ENCODE measurements at places on chromosomes 12 and 14. TPM values are rescaled to one million over a fixed set of nuclear protein-coding genes. Genes with fewer than 3 reads are reported as not detected.

The SMOC1 gene
- total RNA-seq, result 0.20 TPM

The PDE3A gene
- 9.2 TPM for total RNA-seq

The MYRFL gene
- total RNA-seq, result 0.58 TPM

The PZP gene
- total RNA-seq, result 1.4 TPM

The SYNE3 gene
- 25.4 TPM for total RNA-seq

The TFCP2 gene
- total RNA-seq, result 24.1 TPM

GRCh38 chr12:66354291-66354690, 52.0 kb downstream of the HELB start:
- DNase-seq, result no peak
- no peaks in the 10 kb centered on the region for H3K4me1 ChIP-seq
- no peaks in the 10 kb centered on the region for H3K36me3 ChIP-seq
- no peaks in the 10 kb centered on the region for H3K27me3 ChIP-seq

GRCh38 chr12:9237286-9237685, 29.1 kb upstream of the PZP start:
- no peak overlapping the region for H3K27ac ChIP-seq
- no peak for DNase-seq

DNA sequence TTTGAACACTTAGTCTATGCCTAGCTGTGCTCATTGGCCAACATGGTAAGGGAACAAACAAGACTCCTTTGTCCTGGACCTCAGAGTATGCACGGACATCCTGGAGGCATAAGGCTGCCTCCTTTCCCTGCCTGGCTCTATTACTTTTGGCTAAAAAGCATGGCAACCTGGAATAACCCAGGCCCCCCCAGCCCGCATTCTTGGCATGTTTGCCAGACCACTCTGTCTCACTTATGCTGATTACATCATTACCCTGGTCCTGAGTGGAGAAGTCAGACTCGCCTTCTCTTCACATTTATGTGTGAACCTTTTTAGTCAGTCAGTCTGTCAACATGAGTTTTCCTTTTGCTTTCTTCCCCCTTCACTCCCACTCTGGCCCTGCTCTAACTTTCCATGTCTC, 58.0 kb upstream of the ELK3 start:
- no peak overlapping the region for H3K27ac ChIP-seq
- no peaks in the 10 kb centered on the region for H3K36me3 ChIP-seq

- no peaks in the 10 kb centered on the region for H3K36me3 ChIP-seq
- no peak overlapping the region for H3K27ac ChIP-seq
- no peak overlapping the region for H3K4me3 ChIP-seq
- H3K4me1 ChIP-seq, result no peaks in the 10 kb centered on the region
Measured at GRCh38 chr14:87483271-87484260, 509.4 kb downstream of the GALC start.

DNA sequence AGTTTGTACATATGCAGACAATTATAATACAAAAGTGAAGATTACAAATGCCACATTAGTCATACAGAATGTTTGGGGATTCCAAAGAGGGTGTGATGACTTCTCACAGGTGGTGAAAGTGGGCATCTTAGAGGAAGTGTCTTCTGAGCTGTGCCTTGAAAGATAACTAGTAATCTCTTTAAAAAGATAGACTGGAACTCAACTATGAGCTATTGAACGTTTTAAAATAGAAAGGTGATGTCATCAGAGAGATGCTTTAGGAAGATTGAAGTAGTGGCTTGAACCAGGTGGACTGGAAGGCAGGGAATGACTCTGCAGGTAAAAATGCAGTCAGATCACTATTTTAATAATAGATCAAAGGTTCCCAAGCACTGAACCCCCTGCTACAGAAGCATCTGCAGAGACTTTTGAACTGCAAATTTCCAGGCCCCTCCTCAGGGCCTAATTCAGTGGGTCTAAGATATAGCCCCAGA, 50.3 kb downstream of the SYT1 start:
- H3K4me3 ChIP-seq, result no peak overlapping the region
- H3K36me3 ChIP-seq, result no peaks in the 10 kb centered on the region
- no peaks in the 10 kb centered on the region for H3K27me3 ChIP-seq
- no peak overlapping the region for H3K27ac ChIP-seq

DNA sequence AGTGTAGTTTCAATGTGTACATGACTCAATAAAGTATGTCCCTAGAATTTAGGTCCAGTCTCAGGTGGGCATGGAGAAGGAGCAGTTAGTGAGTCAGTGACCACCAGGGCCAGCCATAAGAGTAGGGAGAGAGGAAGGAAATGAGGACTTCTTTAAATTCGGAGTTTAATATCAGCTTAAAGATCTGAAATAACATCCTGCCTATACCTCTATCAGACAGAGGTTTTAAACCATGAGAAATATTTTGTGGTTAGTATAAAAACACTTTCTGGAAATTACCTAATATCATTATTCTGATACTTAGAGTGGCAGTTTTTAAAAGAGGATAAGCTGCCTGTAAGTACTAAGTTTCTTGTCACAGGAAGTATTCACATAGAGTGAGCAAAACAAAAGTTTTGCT, 61.7 kb upstream of the ST8SIA1 start:
- DNase-seq, result no peak
- H3K36me3 ChIP-seq, result no peaks in the 10 kb centered on the region
- H3K4me1 ChIP-seq, result no peaks in the 10 kb centered on the region
- no peak overlapping the region for H3K27ac ChIP-seq
- no peaks in the 10 kb centered on the region for H3K27me3 ChIP-seq
- H3K4me3 ChIP-seq, result no peak overlapping the region

DNA sequence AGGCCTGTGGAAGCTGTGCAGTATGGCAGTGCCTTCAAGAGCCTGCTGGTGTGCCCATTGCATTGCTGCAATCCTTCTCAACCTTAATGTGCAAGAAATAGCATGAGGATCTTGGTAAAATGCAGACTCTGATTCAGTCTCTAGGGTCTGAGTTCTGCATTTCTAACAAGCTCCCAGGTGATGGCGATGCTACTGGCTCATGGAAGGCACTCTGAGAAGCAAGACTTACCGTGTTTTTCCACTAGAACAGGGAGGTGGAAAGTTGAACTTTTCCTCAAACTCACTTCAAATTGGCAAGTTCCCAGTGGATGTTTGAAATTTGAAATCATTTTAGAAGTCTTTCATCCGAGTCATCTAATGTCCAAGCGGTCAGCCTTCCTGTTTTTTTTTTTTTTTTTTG, 55.5 kb downstream of the MYRFL start:
- H3K36me3 ChIP-seq, result no peaks in the 10 kb centered on the region
- peaks cover 6% of the 10 kb centered on the region for H3K4me1 ChIP-seq
- H3K27me3 ChIP-seq, result no peaks in the 10 kb centered on the region
- no peak overlapping the region for H3K4me3 ChIP-seq
- no peak overlapping the region for H3K27ac ChIP-seq

- H3K4me1 ChIP-seq, result no peaks in the 10 kb centered on the region
- H3K4me3 ChIP-seq, result no peak overlapping the region
- peak overlapping the region; percentile 48 for H3K27ac ChIP-seq
- DNase-seq, result peak; percentile 77
- peaks cover 8% of the 10 kb centered on the region for H3K36me3 ChIP-seq
- no peaks in the 10 kb centered on the region for H3K27me3 ChIP-seq
Measured at GRCh38 chr12:8145754-8146441, 10.9 kb upstream of the ZNF705A start.

GRCh38 chr12:131021154-131021541, 67.4 kb downstream of the ADGRD1 start:
- no peak overlapping the region for H3K4me3 ChIP-seq
- H3K27me3 ChIP-seq, result no peaks in the 10 kb centered on the region
- DNase-seq, result no peak
- H3K4me1 ChIP-seq, result no peaks in the 10 kb centered on the region

DNA sequence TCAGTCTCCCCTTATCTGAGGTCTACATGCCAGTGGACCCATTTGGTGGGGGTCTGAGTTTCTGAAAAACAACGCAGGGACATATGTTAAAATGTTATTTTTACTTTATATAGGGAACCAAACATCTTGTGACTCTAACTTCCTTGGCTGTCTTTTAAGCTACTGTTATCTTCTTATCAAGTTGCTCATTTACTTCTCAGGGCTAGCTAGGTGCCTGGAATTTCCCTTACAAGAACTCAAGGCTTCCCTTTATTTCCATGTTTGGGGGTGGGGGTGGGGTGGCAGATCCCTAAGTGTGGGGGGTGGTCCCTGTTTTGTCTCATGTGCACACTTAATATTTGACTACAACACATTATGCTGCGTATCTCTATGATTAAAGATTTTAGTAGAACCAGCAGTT, 31.6 kb downstream of the PPP1R36 start:
- DNase-seq, result no peak
- no peak overlapping the region for H3K4me3 ChIP-seq
- H3K4me1 ChIP-seq, result no peaks in the 10 kb centered on the region
- no peaks in the 10 kb centered on the region for H3K36me3 ChIP-seq

- no peak overlapping the region for H3K27ac ChIP-seq
- peaks cover 22% of the 10 kb centered on the region for H3K27me3 ChIP-seq
- no peaks in the 10 kb centered on the region for H3K36me3 ChIP-seq
- peak; percentile 54 for DNase-seq
Measured at GRCh38 chr12:131363393-131363792, 347.5 kb upstream of the SFSWAP start.

- no peak overlapping the region for H3K27ac ChIP-seq
- DNase-seq, result no peak
- H3K27me3 ChIP-seq, result no peaks in the 10 kb centered on the region
- no peaks in the 10 kb centered on the region for H3K36me3 ChIP-seq
- no peaks in the 10 kb centered on the region for H3K4me1 ChIP-seq
Measured at GRCh38 chr12:117002051-117002817, 91.5 kb downstream of the FBXW8 start.

DNA sequence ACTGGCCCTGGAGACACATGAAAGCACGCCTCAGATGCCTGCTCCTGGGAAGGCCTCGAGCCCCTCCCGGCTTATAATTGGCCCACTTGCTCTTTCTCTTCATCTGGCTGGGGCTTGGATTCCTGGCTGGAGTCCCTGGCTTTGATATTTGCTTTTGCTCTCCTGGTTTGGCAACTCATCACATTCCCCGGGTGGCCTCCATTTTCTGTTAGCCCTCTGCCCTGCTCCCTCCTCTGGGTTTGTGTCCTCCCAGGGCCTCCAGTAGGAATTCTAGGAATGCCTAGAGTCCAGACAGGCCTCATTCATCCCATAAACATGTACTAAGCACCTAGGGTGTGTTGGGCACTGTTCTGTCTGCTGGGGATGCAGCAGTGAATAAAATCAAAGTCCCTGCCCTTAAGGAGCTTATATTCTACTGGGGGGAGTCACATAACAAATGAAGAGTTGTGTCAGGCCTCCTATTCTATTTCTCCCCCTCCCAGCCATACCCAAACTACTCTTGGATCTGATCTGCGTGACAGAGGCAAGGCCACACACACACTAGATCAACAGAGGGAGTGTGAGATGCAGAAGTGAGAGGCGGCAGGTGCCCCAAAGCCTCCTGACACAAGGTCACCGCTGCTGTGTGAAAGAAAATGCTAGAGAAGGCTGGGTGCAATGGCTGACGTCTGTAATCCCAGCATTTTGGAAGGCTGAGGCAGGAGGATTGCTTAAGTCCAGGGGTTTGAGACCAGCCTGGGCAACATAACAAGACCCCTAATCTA, 21.3 kb upstream of the TSPAN9 start:
- H3K36me3 ChIP-seq, result no peaks in the 10 kb centered on the region
- DNase-seq, result no peak
- H3K27me3 ChIP-seq, result no peaks in the 10 kb centered on the region
- H3K4me1 ChIP-seq, result peaks cover 6% of the 10 kb centered on the region

DNA sequence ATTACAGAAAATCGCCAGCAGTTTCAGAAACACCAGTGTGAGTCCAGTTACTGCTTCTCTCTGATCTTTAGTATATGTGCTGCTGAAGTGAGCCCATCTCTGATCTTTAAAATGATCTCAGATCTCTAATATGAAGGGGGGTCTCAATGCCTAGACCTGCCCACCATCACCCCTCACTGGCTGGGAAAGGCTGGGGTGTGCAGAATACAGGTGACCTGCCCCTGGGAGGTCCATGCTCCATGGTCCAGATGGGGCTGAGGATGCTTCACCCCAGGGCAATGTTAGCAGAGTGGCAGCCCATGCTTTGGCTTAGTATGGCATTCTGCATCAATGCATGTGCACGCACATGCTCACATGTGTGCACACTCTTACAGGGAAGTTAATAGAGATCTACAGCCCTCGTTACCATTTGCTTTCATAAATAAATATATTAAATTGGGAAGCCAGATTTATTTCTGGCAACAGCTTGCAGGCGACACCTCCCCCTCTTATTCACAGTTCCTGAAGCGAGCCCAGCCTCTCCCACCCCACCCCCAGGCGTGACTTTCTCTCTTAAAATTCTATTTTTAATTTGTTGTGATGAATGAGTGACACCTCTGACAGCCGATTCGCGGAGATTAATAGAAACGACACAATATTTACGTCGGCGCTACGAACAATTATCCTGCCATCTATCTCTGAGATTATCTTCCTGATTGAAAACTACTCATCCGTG, 104.7 kb upstream of the ESRRB start:
- no peaks in the 10 kb centered on the region for H3K36me3 ChIP-seq
- H3K4me1 ChIP-seq, result no peaks in the 10 kb centered on the region
- no peak for DNase-seq
- no peak overlapping the region for H3K4me3 ChIP-seq
- H3K27me3 ChIP-seq, result peaks cover 31% of the 10 kb centered on the region

GRCh38 chr12:46534327-46534840, 161.8 kb upstream of the SLC38A2 start:
- H3K4me1 ChIP-seq, result no peaks in the 10 kb centered on the region
- H3K27me3 ChIP-seq, result no peaks in the 10 kb centered on the region
- no peak overlapping the region for H3K27ac ChIP-seq
- H3K36me3 ChIP-seq, result no peaks in the 10 kb centered on the region
- H3K4me3 ChIP-seq, result no peak overlapping the region

DNA sequence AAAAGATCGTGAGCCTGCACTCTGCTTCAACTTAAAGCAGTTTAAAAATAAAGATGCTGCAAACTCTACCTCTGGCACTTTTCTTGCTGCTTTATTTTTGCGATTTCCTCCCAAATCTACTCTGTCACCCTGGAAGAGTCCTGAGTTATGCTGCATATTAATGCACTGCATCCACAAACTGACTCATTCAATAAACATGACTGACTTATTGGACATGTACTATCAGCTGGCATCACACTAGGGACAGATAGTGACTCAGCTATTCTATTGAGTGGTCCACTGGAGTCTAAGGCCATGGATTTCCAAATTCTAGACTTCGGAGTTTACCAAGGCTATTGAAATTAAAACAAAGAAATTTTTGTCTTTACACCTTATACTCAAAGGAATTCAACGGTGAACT, 90.7 kb upstream of the PTPRR start:
- no peaks in the 10 kb centered on the region for H3K4me1 ChIP-seq
- H3K36me3 ChIP-seq, result no peaks in the 10 kb centered on the region
- DNase-seq, result no peak
- no peak overlapping the region for H3K27ac ChIP-seq
- no peak overlapping the region for H3K4me3 ChIP-seq
- H3K27me3 ChIP-seq, result no peaks in the 10 kb centered on the region

DNA sequence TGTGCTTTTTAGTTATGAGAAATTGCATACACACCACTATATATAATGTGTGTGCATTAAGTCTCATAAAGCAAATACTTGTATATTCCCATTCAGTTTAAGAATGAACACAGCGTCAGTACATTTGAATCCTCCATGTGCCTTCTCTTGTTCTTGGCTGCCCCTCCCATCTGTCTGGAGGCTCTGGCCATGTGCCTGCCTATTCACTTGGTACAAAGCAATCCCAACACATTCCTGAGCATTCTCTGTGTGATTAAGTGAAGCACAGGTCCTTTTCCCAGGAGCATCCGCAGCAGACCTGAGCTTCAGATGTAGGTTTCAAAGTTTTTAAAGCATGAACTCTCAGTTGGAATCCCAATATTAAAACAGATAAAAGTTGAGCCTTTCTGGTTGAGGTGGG, 58.7 kb downstream of the POLR3B start:
- no peak for DNase-seq
- H3K27ac ChIP-seq, result no peak overlapping the region
- H3K4me3 ChIP-seq, result no peak overlapping the region
- H3K36me3 ChIP-seq, result peaks cover 40% of the 10 kb centered on the region
- no peaks in the 10 kb centered on the region for H3K4me1 ChIP-seq

All from left lung (tissue), 14 donors.